AG04449 (cell line): ENCODE measurements at places on chromosomes 7 and 10.
A peak's percentile ranks its signal among the peaks of the same experiment; 100 is the strongest.

GRCh38 chr7:1059200-1060091 is 15.1 kb downstream of the GPR146 start:
- no peak for DNase-seq

GRCh38 chr10:101563497-101564040 is 24.5 kb downstream of the POLL start:
- DNase-seq = no peak

DNA sequence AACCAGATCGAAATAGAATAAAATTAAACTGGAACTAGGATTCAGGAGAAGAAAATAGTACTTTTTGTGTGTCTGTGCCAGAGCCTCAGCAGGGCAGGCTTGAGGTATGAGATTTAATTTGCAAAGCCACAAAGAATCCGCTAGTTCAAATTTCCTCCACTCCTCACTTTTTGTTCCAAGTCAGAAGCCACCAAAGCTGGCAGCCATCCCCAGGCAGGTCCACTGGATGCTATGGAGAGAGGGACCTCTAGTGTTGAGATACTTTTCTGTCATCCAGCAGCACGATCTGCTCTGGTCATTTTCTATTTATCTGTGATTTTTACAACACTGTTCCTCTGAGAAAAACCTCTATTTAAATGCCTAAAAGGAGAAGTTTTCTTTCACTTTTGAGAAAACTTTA is 147.9 kb upstream of the FRMD4A start:
- peak; percentile 40 for DNase-seq

DNA sequence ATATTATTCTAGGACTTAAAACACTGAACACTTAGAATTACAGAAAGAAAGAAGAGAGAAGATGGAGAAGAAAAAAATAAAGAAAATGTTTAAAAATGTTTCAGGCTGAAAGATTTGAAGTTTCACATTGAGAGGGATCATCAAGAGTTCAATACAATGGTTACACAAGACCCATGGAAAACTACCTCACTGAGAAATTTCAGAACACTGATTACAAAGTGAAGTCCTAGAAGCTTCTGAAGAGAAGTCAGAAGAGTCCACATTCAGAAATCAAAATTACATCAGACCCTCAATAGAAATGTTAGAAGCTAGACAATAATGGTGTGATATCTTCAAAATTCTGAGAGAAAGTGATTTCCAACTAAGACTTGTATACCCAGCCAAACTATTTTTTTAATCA is 196.1 kb downstream of the MACC1 start:
- no peak for DNase-seq

DNA sequence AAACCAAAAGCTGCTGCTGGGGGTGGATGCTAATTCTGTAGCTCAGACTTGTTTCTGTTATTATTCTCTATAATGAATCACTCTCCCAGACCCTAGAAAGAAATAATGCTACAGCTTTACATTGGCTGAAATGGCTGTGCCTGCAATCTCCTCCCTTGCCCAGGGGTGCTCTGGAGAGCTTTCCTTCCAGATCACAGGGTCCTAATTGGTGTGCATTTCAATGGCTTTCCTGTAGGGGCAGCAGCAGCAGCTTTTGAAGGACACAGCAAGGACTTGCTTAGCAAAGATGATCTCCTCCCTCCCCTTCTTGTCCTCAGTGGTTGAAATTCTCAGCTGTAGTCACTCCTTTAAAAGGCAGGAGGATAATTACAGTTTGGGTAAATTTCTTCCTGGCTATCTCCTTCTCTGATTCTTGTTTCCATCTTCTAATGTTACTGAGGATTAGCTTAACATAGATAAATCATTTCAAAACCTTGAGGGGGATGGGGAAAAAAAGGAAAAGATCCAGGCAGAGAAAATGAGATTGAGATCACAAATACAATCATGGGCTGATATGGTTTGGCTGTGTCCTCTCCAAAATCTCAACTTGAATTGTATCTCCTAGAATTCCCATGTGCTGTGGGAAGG is 120.2 kb upstream of the CTTNBP2 start:
- no peak for DNase-seq

DNA sequence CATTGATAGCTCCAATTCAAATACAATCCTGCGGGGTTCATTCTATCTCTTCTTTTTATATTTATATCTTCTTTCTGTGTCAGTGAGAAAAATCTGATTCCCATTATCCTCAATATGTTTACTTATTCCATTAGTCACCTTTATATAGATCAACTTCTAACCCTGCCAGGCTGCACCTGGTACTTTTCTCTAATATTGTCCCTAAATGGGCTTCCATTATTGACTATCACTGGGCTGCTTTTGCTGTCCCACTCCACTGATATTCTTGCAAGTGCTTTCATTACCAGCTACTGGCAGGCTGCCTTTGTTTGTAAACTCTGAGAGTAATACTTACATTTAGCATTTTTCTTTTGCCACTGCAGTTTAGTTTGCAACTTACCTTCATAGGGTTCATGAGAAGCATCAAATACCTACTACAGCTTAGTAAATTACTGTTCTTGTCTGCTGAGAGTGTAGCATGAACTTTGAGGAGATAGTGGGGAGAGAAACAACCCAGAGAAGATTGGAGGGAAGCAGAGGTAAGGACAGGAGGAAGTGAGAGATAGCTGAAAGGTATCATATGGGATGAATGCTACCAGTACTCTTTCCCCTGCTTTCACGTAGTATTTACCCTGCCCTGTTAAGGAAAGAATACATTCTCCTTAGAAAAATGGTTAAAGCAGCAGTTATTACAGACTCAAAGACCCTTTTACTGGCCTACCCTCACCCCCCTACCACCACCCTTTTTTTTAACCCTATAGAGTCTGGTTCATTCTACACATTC is 119.1 kb downstream of the PHTF2 start:
- DNase-seq = no peak

DNA sequence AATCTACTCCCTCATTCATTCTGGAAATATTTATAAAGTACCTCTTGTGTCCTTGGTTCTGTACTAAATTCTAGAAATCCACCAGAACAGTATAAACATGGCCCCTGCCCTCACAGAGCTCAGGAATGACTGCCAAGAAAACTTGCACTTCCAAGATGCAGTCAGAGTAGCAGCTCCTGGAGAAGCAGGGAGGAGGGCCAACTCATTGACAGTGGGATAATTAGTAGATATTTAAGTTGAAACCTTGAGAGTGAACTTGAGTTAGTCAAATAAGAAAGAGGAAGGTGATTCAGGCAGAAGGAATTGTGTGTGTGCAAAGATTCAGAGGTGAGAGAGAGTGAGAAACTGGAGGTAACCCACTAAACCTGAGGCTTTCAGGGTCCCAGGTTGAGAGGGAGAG is 182.2 kb upstream of the INHBA start:
- DNase-seq = no peak

GRCh38 chr7:69735582-69735981 is 137.3 kb downstream of the AUTS2 start:
- no peak for DNase-seq

GRCh38 chr7:115088893-115089292 is 167.0 kb downstream of the MDFIC start:
- DNase-seq = no peak

- no peak for DNase-seq
These were observed 56.9 kb downstream of the PALD1 start for GRCh38 chr10:70535451-70535850.

- DNase-seq = no peak
These were observed 171.1 kb upstream of the GRB10 start for GRCh38 chr7:50953820-50954219.

- DNase-seq = no peak
These were observed 25.9 kb downstream of the LAMB1 start for GRCh38 chr7:107977048-107977447.

GRCh38 chr10:80647173-80647833 is 109.6 kb downstream of the SH2D4B start:
- DNase-seq = no peak

- DNase-seq = no peak
These were observed 195.2 kb downstream of the MDFIC start for GRCh38 chr7:115116773-115117715.

GRCh38 chr7:82317257-82317721 is 126.3 kb downstream of the CACNA2D1 start:
- no peak for DNase-seq

- DNase-seq = no peak
These were observed 13.4 kb upstream of the WDFY4 start for GRCh38 chr10:48670978-48671913.

GRCh38 chr10:76036111-76036940 is 604.9 kb downstream of the LRMDA start:
- no peak for DNase-seq

DNA sequence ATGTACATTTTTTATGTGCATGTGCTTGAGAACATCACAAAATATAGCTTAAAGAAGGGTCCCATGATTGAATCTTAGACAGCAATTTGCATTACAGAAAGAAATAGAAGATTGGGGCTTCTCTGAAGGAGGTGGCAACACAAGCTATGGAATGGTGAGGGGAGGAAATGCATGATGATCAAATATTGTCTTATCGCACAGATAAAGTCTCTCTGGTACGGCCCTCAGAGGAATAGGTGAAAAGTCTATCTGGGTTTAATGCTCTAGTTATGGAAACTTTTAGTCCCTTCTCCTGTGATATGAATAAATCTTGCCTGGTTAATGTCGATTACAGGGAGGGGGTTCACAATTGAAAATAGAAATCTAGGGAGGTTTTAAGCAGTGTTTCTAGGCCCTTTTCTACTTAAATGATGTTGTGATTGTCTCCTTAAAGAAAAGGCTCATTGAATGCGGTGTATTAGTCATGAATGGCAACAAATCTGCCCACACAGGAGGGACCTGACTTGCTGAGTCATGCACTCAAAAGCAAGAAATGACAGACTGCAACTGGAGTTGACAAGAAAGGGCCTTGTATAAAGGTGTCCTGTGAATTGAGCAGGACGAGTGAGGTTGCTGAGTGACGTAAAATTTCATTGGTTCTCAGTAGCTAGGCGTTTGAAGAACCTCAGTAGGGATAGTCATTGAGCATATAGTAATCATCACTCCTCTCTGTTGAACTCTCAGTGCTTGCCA is 133.4 kb upstream of the CSTF2T start:
- peak; percentile 33 for DNase-seq

DNA sequence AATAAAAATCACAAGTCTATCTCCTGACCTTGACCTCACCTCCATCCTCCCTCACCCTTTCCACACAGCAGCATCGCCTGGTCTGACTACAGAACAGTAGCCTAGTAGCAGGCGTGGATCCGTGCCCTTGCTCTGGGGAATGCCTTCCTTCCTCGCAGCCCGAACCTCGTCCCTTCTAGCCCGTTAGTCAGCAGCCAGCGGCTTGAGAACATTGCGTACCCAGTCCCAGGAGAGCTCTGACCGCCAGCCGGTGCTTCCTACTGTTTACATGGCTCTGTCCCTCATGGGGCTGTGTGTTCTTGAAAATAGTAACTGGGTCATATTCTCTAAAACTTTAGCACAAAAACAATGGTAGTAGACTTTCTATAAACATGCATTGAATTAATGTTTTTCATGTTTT is 682.7 kb upstream of the IGFBP3 start:
- no peak for DNase-seq

GRCh38 chr10:129570185-129570584 is 103.1 kb downstream of the MGMT start:
- no peak for DNase-seq

DNA sequence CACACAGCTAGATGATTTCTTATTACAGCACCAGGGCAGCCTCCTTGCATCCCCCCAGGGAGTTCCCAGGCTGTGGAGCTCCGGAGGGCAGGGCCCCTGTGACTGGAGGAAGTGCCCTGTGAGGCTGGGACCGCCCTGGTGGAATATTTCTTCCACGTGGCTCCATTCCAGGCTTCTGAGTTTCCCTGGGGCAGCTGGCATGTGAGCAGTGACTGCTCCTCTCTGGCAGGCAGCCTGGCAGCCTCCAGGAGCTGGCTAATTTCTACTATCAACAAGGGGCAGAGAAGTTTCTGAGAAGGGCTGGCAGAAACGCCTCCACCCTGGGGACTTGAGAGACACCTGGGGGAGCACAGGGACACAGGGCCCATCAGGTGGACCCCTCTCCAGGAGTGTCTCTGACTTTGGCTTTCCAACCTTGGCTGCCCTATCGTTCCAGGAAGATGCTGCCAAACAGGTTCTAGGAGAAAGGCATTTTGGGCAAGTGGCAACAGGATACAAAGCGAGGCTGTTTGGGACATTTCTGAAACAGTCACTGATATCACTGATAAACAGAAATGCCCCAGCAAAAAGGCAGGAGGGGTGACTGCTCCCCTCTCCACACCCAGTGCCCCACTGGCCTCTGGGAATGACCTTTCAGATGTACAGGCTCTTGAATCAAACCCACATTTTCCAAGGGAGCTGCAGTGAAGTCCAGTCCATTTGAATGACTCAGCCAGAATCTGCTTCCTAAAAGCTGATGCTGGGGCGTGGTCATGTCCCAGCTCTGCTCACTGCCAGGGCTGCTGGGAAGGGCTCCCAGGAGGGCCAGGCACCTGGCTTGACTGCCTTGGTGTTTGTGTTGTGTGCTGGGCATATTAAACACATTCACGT is 16.1 kb downstream of the MYOF start:
- peak; percentile 83 for DNase-seq

DNA sequence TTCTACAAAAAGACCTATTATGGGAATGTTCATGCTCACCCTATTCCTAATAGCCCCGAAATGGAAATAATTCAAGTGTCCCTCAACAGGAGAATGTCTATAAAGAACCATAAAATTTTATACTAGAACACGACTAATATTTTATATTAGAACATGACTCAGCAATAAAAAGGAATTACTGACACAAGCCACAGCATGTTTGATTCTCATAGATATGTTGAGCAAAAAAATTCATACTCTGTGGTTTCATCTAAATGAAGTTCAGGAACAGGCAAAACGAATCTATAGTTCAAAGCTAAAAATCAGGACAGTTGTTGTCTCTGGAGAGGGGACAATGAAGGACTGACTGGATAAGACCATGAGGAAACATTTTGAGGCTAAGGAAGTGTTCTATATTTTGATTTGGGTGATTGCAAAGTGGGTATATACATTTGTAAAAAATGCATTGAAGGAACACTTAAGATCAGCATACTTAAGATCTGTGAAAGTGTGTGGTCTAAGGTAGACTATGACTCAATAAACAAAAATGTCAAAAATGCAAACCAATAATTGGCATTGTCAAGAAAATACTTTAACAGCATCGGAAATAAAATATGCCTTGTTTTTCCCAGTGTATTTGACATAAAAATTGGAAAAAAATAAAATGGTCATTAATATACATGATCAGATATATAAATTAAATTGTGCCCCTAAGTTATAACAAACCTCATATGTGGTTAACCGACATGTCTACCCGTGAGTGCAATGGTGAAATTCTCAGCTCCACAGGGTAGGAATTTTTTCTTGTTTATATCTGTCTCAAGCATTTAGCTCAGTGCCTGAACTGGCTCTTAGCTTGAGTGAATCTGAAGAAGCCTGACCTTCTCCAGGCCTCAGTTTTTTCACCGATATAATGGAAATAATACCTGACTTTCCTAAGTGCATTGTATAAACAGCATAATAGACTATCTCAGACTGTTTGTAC is 124.9 kb upstream of the CTTNBP2 start:
- no peak for DNase-seq

GRCh38 chr10:63434866-63435854 is 30.6 kb downstream of the JMJD1C start:
- DNase-seq = no peak
